ENCODE measurements at places on chromosomes 7 and 10. TPM values are rescaled to one million over a fixed set of nuclear protein-coding genes. Genes with fewer than 3 reads are reported as not detected.

DNA sequence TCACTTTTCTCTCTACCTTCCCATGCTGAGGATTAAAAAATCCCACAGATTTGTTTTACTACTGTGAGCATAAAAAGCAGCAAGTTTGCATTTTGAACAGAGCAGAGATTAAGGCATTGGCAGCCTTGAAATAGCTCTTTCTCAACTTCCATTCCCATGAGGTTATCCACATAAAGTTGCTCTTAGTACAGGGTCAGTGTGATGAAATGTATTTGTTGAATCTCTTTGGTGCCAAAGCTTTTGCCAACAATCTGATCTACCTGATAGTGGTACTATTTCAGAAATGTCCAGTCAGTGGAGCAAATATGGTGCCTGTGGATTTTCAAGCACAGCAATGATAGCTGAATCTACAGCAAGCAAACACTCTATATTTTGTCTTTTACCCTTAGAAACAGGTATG lies 254.8 kb downstream of the INHBA start:
- no peak for DNase-seq
- peak overlapping the region; percentile 20 for H3K27ac ChIP-seq
- no peak overlapping the region for H3K4me3 ChIP-seq
- no peaks in the 10 kb centered on the region for H3K36me3 ChIP-seq
- H3K4me1 ChIP-seq: peaks cover 22% of the 10 kb centered on the region

Gene PRRT4
- 0.46 TPM for total RNA-seq

Gene NPC1L1
- total RNA-seq: not detected

GRCh38 chr10:99854860-99855259 lies 72.4 kb downstream of the ABCC2 start:
- no peaks in the 10 kb centered on the region for H3K36me3 ChIP-seq
- no peak overlapping the region for H3K4me3 ChIP-seq
- H3K4me1 ChIP-seq: no peaks in the 10 kb centered on the region
- DNase-seq: no peak
- H3K27me3 ChIP-seq: no peaks in the 10 kb centered on the region

Gene CDK14
- 61.4 TPM for total RNA-seq

Gene ACSM6
- not detected for total RNA-seq

- DNase-seq: no peak
- H3K4me1 ChIP-seq: peaks cover 7% of the 10 kb centered on the region
- no peak overlapping the region for H3K27ac ChIP-seq
- H3K4me3 ChIP-seq: no peak overlapping the region
- H3K27me3 ChIP-seq: no peaks in the 10 kb centered on the region
Measured at GRCh38 chr10:114584419-114584818, 73.7 kb downstream of the ABLIM1 start.

Gene PRTFDC1
- total RNA-seq: 5.9 TPM

GRCh38 chr10:56449770-56450169 lies 88.7 kb upstream of the ZWINT start:
- no peaks in the 10 kb centered on the region for H3K36me3 ChIP-seq
- no peak overlapping the region for H3K4me3 ChIP-seq
- H3K4me1 ChIP-seq: no peaks in the 10 kb centered on the region
- DNase-seq: no peak
- H3K27ac ChIP-seq: no peak overlapping the region

- H3K4me3 ChIP-seq: peak overlapping the region; percentile 18
- no peaks in the 10 kb centered on the region for H3K27me3 ChIP-seq
- H3K36me3 ChIP-seq: peaks cover 15% of the 10 kb centered on the region
- H3K27ac ChIP-seq: peak overlapping the region; percentile 83
Measured at GRCh38 chr7:157397731-157398691, 61.2 kb downstream of the DNAJB6 start.

Gene CYP2C8
- not detected for total RNA-seq

Gene OR9A2
- not detected for total RNA-seq
